ENCODE measurements at places on chromosomes 13 and 19. TPM values are rescaled to one million over a fixed set of nuclear protein-coding genes. Genes with fewer than 3 reads are reported as not detected.

The KCNC3 gene
- 3.2 TPM for total RNA-seq

The PEG3 gene
- total RNA-seq: 380 TPM

The FFAR2 gene
- 0.23 TPM for total RNA-seq

The ZNF681 gene
- total RNA-seq: 20.1 TPM

The NAT14 gene
- 20.3 TPM for total RNA-seq

The OR7A10 gene
- total RNA-seq: not detected

The FCER2 gene
- 0.46 TPM for total RNA-seq

The CILP2 gene
- 1.8 TPM for total RNA-seq

The HSPB6 gene
- 0.23 TPM for total RNA-seq

The IZUMO4 gene
- 8.5 TPM for total RNA-seq

The MBD3L2B gene
- not detected for total RNA-seq

The TEAD2 gene
- total RNA-seq: 10.8 TPM

The GRIK5 gene
- total RNA-seq: 23.8 TPM

The ZFP28 gene
- 32.5 TPM for total RNA-seq

The IGFL3 gene
- not detected for total RNA-seq

The CYP4F2 gene
- total RNA-seq: not detected

The IZUMO2 gene
- not detected for total RNA-seq

The TEX29 gene
- total RNA-seq: not detected

The TMEM150B gene
- total RNA-seq: not detected

The NKG7 gene
- 0.46 TPM for total RNA-seq

The ZNF799 gene
- total RNA-seq: 6.5 TPM

The GFY gene
- total RNA-seq: not detected

The DAND5 gene
- total RNA-seq: not detected

The ZNF417 gene
- total RNA-seq: 33.2 TPM

The PRPF31 gene
- total RNA-seq: 31.6 TPM

The EPS8L1 gene
- total RNA-seq: 2.1 TPM

The SLC10A2 gene
- not detected for total RNA-seq

The BRSK1 gene
- 111 TPM for total RNA-seq

The ZNF563 gene
- total RNA-seq: 2.3 TPM

The ZNF649 gene
- 39.0 TPM for total RNA-seq

The MISP3 gene
- total RNA-seq: 1.8 TPM

The ZNF787 gene
- 16.1 TPM for total RNA-seq

The KIR2DL3 gene
- total RNA-seq: not detected

The HIF3A gene
- total RNA-seq: 8.8 TPM

The PRKCG gene
- total RNA-seq: 5.8 TPM

The WASF3 gene
- 46.4 TPM for total RNA-seq

Measured in diencephalon (tissue), 1 donor.